ENCODE measurements at places on chromosomes 3 and 15.

GRCh38 chr15:60614862-60615771, 136.2 kb upstream of the ICE2 start:
- no peak for DNase-seq

GRCh38 chr3:107208796-107209195, 168.4 kb upstream of the CCDC54 start:
- no peak for DNase-seq

DNA sequence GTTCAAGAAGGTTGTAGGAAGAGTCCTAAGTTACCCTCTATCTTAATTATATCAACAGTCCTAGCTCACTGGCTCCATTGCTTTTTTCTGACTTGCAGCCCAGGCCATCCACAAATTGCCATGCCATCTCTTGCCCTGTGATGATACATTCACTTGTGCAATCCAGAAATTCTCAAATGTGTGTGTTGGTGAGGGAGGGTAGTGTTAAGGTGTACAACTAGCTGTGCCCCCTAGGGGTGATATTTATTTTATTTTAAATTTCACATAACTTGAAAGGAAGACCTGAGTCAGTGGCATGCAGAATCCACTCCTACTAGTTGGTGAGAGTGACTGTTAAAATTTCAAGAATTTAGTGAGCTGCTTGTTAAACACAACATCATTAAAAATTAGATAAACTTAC, 156.1 kb upstream of the ANKRD28 start:
- no peak for DNase-seq

GRCh38 chr3:126728680-126729079, 24.6 kb downstream of the CHCHD6 start:
- DNase-seq, result no peak

All from AG20443 (cell line).